Posterior cingulate gyrus (tissue), 11 donors: ENCODE measurements at places on chromosomes 6 and 20.

- DNase-seq = no peak
Measured at GRCh38 chr6:20876561-20876960, 342.3 kb downstream of the CDKAL1 start.

GRCh38 chr6:158311193-158311592 is 1.1 kb upstream of the TULP4 start:
- DNase-seq = no peak

- DNase-seq = no peak
Measured at GRCh38 chr6:93828553-93828952, 409.2 kb upstream of the EPHA7 start.

DNA sequence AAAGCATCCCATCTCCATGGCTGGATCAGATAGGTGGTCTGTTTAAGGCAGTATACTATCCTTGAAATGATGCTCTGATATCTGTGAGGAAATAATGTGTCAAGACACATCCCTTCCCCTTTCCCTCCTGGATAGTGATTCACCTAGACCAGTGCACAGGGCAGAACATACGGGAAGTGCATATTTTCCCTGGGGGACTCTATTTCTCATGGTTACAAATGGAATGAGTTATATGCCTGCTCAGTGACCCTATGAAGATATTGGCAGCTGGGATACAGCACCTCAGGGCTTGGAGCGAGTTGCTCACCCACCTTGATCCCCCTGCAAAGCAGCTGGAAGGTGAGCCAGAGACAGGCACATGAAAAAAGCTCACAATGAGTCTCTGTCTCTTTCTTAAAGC is 67.5 kb upstream of the PRL start:
- no peak for DNase-seq

GRCh38 chr20:53735536-53736050 is 142.0 kb upstream of the ZNF217 start:
- no peak for DNase-seq

DNA sequence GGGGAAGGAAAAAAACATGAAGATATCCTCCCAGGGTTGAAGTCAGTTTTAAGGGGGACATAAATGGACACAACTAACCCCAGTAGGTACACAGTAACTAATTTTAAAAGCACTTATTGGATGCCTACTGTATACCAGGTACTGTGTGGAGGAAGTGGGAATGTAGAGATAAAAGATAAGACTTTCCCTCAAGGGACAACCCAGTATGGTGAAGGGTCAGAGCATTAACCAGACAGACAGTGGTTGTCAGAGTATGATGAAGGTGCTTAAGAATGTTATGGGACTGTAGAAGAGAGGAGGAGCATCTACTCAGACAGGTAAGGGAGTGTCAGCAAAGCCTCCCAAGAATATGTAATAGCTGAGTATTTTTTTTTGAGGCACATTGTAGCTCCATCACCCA is 906 bp downstream of the ABCF1 start:
- no peak for DNase-seq

- peak; percentile 96 for DNase-seq
Measured at GRCh38 chr20:58888521-58889333, 36.2 kb downstream of the GNAS start.

- DNase-seq = peak; percentile 59
Measured at GRCh38 chr6:128233531-128233930, 286.9 kb downstream of the PTPRK start.

- no peak for DNase-seq
Measured at GRCh38 chr6:143596866-143597265, 80.9 kb upstream of the PHACTR2 start.

GRCh38 chr6:151822252-151823111 is 15.0 kb downstream of the ESR1 start:
- no peak for DNase-seq

DNA sequence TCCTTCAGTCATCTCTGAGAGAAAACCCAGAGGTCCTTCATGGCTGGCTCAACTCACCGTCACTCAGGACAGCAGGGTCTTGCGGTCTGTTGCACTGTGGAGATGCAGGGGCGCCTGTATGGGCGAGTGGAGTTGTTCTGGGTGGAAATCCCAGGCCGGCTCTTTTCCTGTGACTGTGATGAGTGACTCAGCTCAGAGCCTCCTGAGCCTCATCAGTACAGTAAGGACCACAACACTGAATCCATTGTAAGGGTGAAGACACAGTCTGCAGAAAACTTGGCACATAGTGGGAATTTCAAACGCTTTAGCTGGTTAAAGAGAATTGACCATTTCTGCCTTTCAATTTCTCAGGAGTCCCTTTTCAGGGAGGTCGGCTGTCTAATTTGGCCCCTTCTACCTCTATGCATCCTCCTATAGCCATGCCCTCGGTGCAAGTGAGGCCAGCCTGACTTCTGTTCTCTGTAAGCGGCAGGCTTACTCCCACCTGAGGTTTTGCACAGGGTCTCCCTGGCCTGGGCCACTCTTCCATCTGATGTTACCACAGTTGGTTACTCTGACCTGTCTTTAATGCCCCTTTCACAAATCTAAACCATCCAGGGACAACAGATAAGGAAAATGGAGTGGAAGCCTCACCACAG is 35.5 kb upstream of the TBXT start:
- DNase-seq = no peak

DNA sequence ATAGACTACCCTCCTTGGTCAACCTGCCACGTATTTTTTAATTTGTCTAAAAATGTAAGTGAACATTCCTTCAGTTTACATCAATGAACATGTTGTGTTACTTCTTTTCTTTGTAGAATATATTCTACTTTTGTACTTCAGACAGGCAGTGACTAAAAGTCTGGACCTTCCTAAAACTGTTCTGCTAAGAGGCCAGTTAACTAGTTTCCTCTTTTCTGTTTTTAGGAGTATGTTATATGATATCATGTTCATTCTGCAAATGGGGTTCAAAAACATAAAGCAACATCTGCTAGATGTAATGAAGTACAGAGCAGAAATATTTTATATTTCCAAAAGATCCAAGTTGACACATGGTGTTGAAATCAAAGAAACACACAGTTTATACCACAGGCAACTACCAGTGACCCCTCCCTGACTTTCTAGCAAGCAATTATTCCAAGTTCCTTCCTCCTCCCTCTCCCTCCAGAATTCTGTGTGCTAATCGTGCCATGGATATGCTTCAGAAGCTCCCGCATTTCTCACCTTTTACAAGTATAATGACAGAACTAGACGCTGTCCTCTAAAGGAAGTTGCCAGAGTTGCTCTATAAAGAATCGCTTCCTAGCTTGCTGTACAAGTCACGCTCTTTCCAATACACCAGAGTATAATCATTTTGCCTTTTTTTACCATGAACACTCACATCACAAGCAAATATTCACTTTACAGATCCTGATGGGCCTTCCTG is 64.7 kb downstream of the ARHGAP18 start:
- DNase-seq = no peak

- no peak for DNase-seq
Measured at GRCh38 chr6:137900815-137901214, 33.8 kb downstream of the TNFAIP3 start.
